ENCODE measurements at places on chromosomes 12 and 14. TPM values are rescaled to one million over a fixed set of nuclear protein-coding genes. Genes with fewer than 3 reads are reported as not detected.

DNA sequence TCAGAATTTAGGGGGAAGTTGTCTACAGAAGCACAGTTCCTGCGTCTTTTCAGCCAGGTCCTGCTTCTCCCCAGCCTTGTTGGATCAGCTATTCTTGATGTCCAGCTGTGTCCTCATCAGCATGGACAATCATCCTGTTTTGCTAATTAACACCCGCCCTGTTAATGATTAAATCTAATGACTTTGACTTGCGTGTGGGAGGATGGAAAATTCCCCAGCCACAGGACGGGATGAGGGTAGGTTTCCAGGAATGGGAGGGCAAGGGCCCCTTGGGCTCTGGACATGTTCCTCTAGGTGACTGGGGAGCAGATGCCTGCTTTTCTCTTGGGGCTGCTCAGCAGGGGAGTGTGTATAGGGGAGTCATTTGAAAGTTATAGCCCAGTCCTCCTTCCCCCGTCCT, 5.3 kb upstream of the PPP1R1A start:
- no peak for DNase-seq

TCL1B gene
- not detected for total RNA-seq

DNA sequence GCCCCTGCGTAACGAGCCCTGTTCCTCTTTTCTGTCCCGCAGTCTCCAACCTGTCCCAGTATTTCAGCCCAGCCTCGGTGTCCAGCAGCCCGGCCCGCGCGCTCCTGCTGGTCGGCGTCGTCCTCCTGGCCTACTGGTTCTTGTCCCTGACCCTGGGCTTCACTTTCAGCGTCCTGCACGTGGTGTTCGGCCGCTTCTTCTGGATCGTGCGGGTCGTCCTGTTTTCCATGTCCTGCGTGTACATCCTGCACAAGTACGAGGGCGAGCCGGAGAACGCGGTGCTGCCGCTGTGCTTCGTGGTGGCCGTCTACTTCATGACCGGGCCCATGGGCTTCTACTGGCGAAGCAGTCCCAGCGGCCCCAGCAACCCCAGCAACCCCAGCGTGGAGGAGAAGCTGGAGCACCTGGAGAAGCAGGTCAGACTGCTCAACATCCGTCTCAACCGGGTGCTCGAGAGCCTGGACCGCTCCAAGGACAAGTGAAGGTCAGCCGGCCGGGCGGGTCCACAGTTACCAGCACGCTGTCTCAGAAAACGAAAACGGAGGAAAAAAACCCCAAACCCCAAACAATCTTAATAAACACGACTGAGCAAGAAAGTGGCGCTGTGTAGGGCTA, 31.6 kb downstream of the BRI3BP start:
- DNase-seq: no peak

TROAP gene
- not detected for total RNA-seq

DNA sequence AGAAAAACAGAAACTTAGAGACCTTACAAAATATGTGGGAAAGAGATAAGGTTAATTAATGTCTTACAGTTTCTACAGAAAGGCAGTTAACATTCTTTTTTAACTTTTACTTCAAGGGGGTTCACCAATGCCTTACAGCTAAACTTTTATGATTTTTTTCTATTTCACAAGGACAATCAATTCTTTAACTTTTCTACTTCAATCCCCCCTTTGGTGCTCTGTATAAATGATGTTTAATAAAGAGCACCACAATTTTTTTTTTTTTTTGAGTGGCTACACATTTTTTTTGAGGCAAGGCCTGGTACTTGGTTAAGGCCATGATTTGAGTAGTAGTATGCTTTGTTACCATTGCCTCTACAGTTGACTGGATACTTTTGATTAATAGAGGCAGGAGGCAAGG, 279.6 kb downstream of the PRKD1 start:
- DNase-seq: no peak

GRCh38 chr14:55976655-55977054, 141.6 kb upstream of the PELI2 start:
- DNase-seq: no peak

- DNase-seq: no peak
Observed at GRCh38 chr14:93912782-93913181, 14.4 kb upstream of the FAM181A start.

DNA sequence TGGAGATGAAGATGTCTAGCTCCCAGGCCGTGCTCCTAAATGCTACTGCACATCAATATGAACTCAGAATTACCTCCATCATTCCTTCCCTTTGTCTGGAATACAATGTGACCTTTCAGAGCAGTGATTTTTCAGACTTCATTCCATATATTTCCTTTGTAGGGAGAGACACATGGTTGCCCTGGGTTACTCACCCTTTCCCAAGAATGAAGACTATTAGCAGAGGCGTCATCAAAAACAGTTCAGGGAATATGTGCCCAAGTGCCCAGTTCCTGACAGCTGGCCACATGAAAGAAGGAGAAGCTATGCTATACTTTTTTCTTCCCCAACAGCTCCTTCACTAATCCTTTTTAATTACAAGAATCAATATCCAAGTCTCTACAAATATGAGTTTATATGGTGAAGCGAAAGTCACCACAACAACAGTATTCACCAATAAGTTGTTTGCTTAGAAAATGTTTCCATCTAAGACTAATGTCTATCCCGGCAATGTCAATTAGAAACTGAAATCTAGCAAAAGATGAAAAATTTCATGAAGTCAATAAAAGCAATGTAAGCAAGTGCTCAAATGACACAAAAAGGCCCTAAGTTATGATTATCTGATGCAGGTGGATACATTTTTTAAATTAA, 17.8 kb downstream of the NELL2 start:
- DNase-seq: no peak

DNA sequence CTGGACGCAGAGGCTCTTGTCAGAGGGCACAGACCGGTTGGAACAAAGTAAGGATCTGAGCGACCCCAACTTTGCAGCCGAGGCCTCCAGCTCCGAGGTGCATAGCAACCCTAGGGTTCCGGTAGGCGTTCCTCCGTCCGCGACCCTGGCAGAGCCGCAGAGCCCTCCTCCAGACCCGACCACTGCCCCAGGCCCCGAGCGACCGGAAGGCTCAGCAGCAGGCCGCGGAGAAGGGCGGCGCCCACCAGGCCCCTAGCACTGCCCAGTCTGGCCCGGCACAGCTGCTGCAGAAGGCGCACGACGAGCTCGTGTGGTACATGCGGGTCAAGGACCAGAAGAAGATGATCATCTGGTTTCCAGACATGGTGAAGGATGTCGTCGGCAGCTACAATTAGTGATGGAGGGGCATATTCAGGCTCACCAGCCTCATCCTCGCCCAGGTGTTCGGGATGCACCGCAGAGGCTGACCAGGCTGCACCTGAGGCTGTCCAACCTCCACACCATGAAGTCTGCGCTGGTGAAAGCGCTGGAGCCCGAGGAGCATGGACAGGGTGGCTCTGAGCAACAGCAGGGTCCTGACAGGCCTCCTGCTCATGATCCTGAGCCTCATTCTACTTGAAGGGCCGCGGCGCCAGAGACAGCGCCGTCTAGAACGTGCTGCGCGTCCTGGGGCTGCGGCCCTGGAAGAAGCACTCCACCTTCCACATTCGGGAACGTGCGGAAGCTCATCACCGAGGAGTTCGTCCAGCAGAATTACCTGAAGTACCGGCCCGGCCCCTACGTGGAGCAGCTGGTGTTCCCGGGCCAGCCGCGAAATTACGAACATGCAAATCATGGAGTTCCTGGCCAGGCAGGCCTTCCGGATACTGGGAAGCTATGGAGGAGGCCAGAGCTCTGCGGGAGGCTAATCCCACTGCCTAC, 24.5 kb downstream of the CAPS2 start:
- DNase-seq: no peak

DNA sequence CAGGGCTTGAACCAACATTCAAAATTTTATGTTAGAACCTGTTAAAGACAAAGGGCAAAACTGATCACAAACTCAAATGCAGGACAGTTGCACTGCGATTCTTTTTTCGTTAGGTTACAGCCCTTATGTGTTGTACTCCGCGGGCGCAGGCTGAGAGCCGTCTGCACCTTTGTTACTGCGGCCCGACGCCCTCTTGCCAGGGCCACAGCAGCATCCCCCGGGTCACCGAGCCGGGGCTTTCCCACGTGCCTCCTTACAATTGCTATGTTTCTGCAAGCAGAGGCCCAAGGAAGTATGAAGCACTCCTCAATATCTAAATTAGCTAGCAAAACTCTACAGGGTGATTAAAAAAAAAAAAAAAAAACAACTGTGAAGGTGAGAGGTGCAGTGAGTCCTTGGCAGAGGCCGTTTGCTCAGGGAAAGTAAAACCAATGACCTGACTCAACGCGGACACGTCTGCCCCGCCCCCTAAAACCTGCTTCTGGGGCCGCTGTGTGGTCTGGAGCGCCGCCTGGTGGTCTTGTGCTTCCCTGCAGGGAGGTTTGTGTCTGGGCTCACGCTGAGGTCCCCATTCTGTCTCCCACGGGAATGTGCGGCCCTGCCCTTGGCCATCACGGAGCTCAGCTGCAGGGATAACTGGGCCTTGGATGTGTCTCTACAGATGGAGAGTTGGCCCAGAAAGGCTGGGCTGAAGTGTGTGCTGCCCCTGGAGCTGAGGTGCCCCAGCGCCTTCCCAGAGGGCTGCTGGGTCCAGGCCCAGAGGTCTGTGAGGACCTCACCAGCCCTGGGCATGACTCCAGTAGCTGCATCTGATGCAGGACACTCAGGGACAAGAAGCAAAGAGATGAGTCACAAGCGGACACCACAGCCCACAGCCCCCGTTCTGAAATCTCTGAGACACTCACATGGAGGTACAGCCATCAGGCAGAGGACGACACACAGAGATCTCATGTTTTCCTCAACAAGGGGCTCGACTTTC, 418.5 kb downstream of the TMEM121 start:
- DNase-seq: peak; percentile 22

DNA sequence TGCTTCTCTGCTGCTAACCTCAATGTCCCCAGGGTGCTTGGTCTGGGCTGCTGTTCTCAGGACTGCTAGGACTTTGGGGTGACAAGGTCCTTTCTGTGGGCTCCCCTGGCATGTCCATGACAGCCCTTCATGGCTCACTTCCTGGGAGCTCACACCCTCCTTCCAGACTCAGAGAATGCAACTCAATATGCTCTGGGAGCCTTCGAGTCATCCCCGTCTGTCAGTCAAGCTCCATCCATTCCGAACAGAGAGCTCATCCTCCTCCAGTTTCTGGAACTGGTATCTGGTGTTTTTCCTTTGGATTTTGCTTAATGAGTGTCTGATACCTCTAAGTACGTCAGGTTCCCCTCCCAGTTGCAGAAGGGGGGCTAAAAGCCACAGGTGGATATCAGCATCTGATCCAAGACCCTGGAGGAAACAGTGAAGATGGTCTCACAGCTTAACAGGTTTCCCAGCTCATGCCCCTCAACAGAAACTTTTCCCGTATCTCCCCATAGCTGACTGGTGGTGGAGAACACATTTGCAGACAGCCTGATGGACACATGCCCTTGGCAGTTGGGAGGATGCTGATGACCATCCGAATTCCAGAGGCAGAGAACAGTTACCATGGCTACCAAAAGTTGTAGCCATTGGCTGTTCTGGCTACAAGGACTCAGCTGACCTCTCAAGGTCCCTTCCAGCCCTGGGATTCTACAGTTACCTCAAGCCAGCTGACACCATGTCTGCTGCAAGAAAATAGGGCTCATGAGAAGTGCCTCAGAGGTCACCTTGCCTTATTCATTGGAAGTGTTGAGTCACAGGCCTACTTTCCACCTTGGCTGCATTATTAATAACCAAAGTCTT, 9.5 kb upstream of the RAB35 start:
- no peak for DNase-seq

DNA sequence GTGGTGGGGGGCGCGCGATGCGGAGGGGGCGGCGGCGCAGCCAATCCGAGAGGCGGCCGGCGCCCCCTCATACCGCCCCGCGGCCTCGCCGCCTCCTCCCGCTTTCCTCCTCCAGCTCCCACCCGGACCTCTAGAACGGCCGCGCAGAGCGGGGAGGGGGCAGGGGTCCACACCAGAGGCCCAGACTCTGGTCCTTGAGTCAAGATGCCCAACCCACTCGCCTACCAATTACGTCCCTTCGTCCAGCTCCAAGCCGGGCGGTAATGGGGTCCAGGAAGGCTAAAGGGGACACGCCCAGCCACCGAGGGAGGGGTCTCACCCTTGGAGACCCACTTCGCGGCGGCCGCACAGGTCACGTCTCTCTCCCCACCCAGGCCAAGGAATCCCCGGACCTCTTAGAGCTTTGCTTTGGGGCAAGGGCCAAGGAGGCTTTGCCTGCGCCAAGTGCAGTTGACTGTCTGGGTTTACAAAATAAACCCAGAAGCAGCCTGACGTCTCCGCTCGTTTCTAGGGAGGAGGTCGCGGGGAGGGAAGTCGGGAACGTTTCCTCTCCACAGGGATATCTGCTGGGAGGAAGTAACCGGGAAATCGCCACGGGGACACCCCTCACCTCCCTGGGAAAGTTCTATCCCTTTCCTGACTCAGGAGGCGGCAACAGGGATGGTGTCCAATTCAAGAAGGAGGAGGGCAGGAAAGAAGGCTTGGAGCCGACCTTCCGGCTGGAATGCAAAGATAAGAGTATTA, 394 bp upstream of the AMIGO2 start:
- DNase-seq: peak; percentile 14

Data from tibial nerve (tissue), 4 donors.